COLO829 (cell line): ENCODE measurements at places on chromosomes 16 and 17.

GRCh38 chr17:59436900-59437299 is 105.4 kb downstream of the YPEL2 start:
- no peak for DNase-seq

DNA sequence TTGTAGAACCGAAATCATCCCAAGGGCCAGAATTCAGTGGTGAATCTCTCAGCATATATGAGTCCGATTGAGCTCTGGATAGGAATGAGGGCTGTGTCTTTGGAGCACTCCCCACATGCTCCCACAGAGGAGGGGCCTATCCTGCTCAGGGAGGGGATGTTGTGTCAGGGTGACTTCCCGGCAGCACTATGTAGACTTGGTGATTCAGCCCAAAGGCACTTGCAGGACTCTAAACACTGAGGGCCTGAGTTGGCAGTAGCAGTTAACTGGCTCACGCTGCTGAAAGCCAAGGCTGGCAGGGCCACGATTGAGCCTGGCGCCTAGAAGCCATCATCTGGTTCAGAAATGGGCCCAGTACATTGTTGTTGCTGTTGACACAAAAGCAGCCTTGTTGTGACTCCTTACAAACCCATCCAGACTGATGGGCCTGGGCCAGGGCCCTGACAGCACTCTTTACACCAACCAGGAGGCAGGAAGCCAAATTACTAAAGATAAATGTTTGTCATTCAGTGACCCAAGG is 31.9 kb downstream of the NMT1 start:
- peak; percentile 92 for DNase-seq

GRCh38 chr16:71440669-71441347 is 1.0 kb downstream of the TLE7 start:
- DNase-seq = no peak

DNA sequence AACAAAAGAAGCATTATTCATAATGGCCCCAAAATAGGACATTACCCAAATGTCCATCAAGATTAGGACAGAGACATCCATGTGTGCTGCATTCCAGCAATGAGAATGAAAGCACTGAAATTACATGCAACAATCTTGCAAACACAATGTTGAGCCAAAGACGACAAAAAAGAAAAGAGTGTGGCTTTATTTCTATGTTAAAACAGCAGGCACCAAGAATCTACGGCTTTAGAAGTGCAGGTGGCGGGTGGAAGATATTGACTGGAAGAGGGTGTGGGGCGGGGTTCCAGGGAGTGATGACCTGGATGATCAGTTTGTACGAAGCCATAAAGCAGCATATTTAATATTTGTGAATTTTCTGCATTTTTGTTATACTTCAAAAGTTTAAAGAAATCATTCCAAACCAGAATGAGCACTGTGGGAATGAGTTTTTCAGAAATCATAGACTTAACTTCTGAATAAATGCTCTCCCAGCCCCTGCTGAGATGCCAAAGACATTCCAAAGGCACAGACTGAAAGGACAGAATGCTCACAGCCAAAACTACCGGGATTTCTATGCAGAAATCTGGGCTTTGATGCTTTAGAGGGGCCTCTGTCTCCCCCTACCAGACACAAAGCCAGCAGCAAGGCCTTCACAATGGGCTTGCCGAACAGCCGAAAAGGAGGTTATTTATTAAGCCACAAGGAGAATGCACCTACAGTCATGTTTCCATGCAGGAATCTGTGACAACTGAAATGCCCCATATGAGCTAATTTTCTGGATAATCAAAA is 361.6 kb downstream of the GRIN2A start:
- DNase-seq = no peak

- no peak for DNase-seq
These were observed 7.1 kb downstream of the AKAP1 start for GRCh38 chr17:57092171-57092570.

DNA sequence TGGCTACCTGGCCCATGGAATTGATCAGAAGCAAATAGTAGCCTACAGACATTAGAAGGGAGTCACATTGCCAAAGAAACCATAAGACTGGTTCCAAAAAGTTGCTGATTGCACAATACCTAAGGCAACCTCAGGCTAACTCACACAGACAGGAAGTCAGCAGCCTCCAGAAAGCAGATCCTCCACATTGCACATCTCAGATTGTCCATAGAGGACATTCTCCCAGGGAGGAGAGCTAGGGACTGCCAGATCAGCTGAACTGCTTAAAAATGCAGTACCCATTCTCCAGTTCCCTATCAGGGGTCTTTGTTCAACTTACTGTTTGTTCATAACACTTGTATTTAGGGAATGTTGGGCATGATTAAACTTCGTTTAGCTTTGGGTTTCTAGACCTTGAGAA is 4.2 kb downstream of the CCL3 start:
- DNase-seq = no peak

DNA sequence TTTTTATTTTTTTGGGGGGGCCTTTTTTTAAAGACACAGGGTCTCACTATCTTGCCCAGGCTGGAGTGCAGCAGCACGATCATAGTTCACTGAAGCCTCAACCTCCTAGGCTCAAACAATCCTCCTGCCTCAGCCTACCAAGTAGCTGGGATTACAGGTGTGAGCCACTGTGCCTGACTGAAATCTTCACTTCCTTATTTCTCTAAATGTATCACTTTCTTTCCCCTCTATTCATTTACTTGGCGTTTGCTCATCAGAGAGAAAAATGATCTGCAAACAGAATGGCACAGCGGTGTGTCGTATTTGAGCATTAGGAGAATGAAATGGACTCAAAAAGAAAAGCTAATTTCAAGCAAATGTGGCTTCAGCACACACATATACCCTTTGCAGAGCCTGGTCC is 44.3 kb upstream of the CDH5 start:
- no peak for DNase-seq

- DNase-seq = no peak
These were observed 1.9 kb upstream of the UNC13D start for GRCh38 chr17:75845933-75846691.

DNA sequence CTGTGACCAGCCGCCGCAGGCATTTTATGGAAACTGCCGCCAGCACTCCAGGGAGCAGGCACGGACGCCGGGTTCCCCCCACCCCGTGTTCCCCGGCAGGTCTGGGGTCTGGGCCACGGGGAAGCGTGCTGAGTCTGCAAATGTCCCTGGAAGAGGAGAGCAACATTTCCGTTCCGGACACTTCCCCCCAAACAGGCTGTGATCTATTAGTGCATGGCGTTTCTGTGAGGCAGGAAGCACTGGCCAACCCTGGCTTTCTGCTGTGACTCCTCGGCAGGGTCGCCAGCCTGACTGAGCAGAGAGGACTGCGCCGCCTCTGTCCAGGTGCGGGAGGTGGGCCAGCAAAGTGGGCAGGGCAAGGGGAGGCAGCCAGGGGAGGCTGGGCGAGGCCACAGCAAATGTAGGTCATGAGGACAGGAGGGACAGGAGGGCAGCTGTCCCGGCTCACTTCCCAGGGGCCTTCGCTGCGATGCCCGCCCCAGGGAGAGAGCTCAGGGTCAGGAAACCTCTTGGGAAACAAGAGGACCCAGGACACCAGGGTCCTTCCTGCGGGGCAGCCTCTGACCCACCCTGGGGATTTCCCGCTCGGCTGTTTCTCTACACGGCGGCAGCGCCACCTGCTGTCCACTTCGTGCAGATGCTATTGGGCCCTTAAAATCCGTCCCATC is 9.5 kb downstream of the FOXF1 start:
- DNase-seq = peak; percentile 42

GRCh38 chr16:83738923-83739503 is 68.8 kb upstream of the HSBP1 start:
- DNase-seq = no peak

DNA sequence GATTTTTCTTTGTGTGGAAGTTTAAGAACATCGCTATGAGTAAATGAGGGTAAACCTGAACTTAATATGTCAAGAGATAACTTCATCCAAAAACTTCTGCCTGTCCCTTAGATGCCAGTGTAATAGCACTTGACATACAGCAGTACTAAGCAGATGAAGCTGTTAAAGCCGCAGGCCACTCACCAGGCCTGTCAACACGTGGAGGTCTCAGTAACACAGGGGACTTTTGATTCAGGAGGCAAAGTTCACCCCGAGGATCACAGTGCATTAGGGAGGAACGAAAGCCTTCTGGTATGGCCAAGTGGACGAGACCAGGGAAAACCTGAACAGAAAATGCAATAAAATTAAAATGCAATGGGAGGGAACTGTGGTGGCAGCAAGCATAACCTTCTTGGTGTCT is 235.7 kb downstream of the CHD9NB start:
- no peak for DNase-seq

GRCh38 chr17:10984220-10984619 is 146.3 kb upstream of the PIRT start:
- DNase-seq = no peak

DNA sequence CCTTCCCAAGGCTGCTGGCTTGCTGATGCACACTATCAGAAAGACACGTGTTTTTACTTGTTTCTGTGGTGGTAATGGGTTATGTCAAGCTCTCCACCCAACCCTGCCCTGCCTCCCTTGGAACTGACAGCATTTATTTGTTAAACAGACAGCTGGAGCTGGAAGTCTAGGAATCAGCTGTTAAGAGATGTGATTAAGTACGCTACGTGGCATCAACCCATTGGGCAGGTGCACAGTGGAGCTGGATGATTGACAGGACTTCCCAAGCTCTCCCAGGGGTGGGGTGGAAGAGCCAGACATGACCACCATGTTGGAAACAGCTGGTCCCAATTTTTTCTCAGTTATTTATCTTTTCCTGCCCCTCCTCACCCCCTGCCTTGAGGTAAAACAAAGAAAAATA is 49.4 kb downstream of the ADAMTS18 start:
- DNase-seq = no peak
